NCI-H774 (cell line): ENCODE measurements at places on chromosomes 16 and 17.

DNA sequence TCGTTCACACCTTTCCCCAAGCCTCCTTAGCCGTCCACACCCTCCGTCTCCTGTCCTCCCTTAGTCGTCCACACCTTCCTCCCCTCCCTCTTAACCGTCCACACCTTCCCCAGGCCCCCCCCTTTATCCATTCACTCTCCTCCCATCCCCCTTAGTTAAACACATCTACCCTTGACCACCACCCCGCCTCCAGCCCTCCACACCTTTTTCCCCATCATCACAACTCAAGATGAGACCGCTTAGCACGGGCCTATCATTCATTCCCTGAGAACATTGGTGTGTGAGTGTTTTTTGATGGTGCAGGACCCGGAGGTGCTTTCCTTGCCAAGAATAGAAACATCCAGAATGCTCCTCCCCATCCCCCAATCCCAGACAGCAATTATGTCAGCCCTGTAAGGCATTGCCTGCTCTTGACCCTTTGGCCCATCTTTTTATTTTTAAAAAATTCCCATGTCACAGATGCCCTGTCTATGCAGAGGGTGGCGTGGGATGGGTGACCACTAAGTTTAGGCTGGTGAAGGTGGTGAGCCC is 1.4 kb downstream of the TENT4B start:
- DNase-seq, result no peak

DNA sequence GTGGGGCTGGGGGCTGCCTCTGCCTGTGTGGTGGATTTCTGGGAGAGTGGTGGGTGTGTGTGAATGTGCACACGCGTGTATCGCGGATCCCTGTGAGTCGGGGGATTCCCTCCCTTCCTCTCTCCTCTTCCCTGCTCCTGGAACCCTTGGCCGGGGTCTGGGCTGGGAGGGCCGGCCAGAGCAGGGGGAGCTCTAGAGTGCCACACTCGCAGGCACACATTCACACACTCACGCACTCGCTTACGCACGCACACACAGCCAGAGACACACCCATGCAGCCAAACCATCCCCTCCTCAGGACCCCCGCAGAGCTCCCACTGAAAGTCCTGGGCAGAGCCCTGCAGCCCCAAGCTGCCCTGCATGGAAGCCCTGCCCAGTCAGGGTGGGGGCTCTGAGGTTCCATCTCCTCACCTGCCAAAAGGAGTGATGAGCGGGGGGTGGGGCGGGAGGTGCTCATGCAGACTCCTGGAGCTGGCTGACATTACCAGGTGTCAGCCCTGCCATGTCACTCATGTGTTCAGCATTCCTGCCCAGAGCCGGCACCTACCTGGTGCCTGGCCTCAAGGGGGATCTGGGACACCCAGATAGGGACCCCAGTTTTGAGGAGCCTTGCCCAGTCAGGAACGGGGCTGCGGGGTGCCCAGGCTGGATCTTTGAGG is 1.9 kb downstream of the NECAB2 start:
- no peak for DNase-seq

DNA sequence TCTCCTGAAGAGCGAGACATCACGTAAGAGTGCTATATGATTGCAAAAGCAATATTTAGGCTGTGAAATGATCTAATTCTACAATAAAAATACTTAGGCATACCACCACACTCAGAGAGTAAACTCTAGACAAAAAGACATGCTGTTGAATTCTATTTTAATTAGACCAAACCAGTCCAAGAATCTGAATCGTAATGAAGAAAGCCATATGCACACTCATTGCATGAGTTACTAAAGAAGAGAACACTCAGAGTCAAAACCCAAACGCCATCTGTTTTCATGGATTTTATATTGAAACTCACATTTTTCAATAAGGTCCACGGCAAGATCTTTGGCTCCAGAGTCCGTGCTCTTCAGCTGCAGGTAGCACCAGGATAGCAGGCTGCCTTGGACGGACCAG is 65.2 kb downstream of the ZZEF1 start:
- no peak for DNase-seq

GRCh38 chr17:66351033-66351432 is 48.6 kb downstream of the PRKCA start:
- DNase-seq, result no peak

GRCh38 chr16:63702981-63703590 is 1418.8 kb downstream of the CDH11 start:
- DNase-seq, result no peak

DNA sequence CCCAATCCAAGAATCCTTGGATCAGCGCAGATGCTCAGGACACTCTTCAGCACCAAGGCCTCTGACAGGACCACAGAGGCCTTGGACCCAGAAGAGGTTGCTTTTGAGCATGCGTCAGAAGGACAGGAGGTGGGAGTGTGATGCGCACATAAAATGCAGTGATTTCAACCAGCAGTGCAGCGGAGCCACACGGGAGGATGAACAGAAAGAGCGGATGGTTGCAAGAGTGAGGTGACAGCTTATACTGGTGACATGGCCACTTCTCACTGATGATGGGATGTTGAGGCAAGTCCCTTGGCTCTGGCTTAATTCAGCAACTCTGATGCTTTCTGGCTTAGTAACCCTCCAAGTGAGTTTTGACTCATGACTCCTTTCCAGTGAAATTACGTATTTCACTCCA is 25.2 kb upstream of the ERN1 start:
- no peak for DNase-seq

- DNase-seq, result no peak
Observed at GRCh38 chr16:15031586-15031985, 24.3 kb downstream of the NTAN1 start.

DNA sequence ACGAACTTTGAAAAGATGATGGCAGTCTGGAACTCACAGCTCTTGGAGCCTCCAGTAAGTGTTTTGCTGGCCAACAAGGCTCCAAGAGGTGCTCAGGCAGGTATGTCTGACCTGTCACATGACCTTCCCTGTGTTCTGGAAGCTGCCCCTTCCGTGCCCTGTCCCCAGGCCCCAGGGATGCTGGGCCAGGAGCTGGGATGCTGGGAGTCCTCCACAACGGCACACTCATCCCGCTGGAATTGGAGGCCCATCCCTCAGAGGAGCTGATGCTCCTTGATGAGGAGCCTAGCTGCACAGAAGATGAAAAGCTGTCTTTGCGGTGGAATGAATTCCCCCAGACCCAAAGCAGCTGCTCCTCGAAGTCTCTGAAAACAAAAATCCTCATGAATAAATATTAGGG is 47.8 kb downstream of the HOXB1 start:
- no peak for DNase-seq

DNA sequence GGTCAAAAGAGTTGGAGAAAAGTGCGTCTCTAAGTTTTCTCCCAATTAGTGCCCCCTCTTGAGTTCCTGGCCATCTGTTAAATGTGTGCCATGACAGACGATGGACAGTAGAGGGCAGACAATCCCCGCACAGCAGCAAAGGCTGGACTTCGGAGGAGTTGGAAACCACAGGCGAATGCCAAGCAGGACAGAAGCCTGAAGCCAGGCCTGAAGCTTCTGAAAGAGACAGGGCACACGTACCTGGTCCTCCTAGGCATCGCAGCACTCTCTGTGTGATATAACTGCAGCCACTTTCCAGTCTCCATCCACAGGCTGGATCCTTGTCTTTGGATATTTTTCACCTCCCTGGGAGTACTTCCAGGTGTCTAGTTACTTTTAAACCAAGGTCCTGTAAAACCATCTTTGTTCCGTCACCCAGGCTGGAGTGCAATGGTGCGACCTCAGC is 14.5 kb downstream of the C17orf100 start:
- DNase-seq, result peak; percentile 13
